ENCODE measurements at places on chromosomes 6 and 20. TPM values are rescaled to one million over a fixed set of nuclear protein-coding genes. Genes with fewer than 3 reads are reported as not detected.

The TRDN gene
- total RNA-seq: not detected

The WFDC12 gene
- not detected for total RNA-seq

The DYNLT2 gene
- total RNA-seq: 1.4 TPM

The TFAP2D gene
- not detected for total RNA-seq
